ENCODE measurements at places on chromosomes 7 and 10.

- DNase-seq, result no peak
Observed at GRCh38 chr7:18344536-18344935, 151.0 kb upstream of the HDAC9 start.

- no peak for DNase-seq
Observed at GRCh38 chr10:69663369-69663947, 33.4 kb downstream of the FAM241B start.

GRCh38 chr10:4234661-4235060, 449.7 kb upstream of the KLF6 start:
- DNase-seq, result no peak

DNA sequence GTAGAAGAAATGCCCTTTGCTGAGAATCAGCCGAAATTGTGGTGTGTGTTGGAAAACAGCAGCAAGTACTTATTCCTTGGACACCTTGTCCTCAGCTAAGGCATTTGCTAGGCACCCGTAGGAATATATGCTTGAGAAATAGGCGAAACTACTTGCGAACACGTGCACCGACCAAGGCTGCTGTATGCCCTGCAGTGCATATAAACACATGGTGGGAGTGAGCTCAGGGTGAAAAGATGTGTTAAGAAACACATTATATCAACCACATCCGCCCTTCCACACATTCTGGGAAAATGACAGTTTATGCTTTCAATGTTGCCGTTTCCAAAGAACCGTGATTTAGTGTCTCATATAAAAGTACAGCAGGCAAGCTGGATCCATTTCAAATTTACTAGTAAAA, 199.2 kb downstream of the JCAD start:
- no peak for DNase-seq

DNA sequence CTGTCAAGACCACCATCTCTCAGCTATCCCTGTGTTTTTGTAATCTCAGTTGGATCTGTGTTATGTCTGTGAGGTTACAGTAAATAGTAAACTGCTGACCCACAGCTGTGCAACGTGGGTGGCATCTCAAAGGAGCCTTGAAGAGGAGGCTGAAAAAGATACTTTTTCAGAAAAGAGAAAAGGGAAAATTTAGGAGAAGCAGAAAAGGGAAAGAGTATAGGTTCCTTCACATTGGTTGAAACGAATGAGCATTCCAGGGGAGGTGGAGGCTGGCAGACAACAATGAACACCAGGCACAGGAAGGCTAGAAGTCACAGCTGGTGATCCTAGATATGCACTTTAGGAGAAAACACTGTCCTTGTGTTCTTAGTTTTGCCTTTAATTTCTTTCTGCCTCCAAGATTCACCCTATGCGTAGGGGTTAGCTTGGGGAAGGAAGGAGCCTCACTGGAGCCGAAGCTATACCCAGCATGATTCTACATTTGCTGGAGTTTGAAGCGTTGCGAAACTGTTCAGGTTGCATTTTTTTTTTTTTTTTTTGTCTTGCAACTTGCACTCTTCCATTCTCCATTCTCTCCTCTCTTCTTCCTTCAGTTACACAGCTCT, 18.3 kb downstream of the CPED1 start:
- DNase-seq, result no peak

- no peak for DNase-seq
Observed at GRCh38 chr10:78832281-78832680, 236.5 kb upstream of the ZMIZ1 start.

DNA sequence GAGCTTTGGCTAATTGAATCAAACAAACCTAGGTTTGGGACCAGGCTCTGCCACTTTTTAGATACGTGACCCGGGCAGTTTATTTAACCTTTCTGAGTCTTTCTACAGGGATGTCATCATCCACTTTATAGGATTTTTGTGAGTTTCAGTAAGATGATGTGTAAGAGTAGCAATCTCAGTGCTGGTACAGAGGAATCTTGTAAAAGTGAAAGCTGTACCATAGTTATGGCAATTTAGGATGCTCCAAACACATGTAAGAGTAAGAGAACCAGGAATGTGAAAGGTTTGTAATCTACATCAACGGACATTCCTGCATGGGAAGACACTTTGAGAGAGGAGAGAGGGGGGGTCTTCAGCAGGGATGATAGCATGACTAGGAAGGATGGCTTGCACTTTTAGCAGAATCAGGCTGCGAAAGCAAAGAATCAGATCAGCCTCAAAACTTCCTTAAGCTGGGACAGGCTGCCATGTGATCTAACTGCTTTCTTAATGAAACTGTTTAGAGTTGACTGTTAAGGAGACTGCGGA, 968 bp downstream of the NOLC1 start:
- no peak for DNase-seq

DNA sequence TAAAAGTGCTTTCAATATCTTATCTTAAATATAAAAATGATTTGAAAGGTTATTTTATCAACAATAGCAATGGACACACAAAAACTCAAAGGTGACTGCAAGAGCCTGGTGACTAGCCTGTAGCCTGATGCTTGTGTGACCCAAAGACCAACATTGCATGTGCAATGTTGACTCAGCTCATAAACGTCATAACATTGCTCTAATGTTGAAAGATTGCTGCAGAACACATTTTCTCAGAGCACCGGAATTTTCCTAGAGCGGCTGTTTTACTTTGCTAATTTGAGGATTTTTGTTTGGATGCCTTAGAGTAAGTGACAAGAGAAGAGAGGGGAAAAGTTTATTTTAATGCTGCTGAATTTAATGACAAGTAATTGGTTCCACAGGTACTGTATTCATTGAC, 107.1 kb downstream of the RAB18 start:
- DNase-seq, result no peak

DNA sequence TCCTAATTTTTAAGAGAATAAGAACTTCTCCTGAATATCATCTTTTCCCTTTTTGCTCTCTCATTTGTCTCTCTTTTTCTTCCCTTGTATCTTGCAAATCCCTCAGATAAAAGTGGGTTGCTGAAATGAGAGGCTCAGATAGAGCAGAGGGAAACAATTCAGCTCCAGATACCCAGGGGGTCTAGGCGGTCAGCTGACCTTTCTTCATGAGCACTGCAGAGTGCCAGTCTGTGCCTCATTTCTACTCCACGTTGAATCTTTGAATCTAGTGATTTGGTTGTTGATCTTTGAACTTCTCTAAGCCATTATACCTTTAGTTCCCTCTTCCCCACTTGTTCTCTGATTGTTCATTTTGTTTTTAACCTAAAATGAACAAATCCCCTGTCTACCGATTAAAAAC, 572.6 kb downstream of the PTPRN2 start:
- no peak for DNase-seq

GRCh38 chr7:140714331-140715040, 18.0 kb downstream of the NDUFB2 start:
- no peak for DNase-seq

DNA sequence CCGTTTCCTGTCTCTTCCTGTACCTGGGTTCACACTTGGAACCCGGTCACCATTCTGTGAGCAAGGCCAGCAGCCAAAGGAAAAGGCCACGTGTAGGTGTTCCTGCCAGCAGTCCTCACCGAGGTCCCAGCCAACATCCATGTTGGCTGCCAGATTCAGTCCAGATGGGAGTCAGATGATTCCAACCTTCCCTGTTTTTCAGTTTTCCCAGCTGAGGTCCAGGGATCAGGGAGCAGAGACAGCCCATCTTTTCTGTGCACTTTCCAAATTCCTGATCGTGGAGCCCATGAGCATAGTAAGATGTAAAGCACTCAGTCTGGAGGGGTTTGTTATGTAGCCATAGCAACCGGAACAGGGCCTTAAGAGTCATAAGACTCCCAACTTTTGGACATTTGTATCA, 3.9 kb upstream of the PVRIG start:
- no peak for DNase-seq

GRCh38 chr10:42691361-42692120, 53.2 kb upstream of the ZNF33B start:
- DNase-seq, result no peak

- DNase-seq, result no peak
Observed at GRCh38 chr7:35874886-35875285, 74.0 kb downstream of the SEPTIN7 start.

GRCh38 chr7:108684629-108685028, 115.0 kb downstream of the DNAJB9 start:
- no peak for DNase-seq

DNA sequence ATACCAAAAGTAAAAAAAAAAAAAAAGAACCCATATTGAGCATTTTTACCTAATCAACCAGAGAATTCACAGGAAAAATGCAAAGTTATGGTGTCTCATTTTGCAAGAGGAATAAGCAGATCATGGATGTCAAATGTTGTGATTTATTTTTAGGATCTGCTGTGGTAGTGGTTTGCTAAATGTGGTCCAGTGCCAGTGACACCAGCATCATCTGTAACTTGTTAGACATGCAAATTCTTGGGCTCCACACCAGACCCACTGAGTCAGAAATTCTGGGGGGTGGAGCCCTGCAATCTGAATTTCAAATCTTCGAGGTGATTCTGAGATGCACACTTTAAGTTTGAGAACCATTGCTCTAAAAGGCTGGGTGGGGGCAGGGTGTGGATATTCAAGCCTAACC, 30.1 kb upstream of the ZEB1 start:
- no peak for DNase-seq

DNA sequence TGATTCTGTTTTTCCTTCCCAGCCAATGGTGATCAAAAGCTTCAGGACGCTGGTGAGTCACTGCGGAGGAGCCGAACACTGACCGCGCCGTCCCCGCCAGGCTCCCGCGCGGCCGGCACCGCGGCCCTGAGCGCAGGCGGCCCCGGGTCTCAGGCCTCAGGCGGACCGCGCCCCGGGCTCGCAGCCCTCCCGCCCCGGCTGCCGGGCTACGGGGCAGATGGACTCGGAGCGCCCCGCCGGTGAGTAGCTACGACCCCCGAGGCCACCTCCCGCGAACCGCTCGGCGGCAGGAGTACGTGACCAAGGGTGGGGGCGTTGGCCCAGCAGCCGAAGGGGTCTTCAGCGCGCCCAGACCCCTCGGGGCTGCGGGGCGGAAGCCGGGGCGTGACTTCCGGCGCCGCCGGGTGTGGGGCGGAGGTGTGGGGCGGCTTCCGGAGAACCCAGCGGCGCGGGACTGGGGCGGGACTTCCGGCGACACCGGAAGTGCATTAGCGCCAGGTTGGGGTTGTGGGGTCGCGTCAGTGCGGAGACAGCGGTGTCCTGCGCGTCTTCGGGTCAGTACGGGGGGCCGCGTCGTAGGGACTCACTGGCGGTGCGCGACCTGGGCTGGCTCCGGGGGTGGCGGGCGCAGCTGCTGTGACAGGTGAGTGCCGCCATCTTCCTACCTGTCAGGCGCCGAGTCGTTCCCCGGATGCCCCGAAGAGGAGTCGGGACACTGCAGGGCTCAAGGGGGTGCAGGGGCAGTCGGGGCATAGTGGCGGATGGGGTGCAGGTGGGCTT, at the start of gene WDR37:
Gene WDR37, plus strand, starts transcription at position 60 of the 780 bp plus-strand sequence. CDS start 15,771 bp downstream, outside the sequence.
- DNase-seq, result peak; percentile 84

DNA sequence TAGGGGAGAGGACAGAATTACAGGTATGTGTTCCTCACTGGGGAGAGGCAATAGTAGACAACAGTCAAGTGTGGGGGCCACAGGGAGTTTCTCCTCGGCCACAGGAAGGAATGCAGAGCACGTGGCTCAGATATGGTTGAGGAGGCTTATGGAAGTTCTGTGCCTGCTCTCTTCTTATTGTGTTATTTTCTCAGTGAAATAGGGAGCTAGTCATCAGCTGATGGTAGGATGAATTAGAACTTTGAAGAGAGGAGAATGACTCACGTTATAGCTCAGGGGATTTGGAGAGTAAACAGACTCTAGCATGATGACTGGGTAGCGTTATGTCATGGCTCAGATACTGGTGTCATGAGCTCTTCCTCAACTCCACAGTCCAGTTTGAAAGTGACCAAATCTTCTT, 308.3 kb upstream of the IGFBP3 start:
- DNase-seq, result no peak

- no peak for DNase-seq
Observed at GRCh38 chr7:147053746-147054145, 937.1 kb downstream of the CNTNAP2 start.

DNA sequence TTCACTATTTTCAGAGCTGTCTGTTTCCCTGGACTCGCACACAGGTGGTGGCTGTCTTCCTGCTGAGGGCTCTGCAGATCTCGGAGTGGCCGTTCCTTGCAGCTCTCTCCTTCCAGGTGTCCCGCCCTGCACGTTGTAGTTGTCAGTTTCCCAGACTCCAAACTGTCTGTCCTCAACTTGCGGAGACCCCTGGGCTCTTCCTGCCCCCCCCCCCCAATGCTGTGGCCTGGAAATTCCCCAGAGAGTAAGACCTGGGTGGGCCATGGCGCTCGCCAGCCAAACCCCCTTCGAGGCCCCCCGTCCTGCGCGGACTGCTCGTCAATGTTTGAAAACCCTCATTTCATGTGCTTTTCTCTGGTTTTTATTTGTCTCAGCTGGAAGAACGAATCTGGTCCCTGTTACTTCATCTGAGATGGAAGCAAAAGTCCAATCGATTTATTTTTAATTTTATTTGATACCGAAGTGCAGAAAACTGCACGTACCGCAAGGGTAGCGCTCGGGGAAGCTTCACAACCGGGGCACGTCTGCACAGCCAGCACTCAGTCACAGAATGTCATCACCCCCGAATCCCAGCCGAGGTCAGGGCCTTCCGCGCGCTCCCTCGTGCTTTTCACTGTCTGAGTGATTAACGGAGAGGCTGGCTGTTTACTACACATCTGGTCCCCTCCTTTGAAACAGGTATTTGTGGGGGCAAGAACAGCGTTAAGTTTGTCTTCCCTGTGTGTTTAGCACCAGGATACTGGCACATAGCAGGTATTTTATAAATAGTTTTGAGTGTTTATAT, 46.4 kb upstream of the NKX6-2 start:
- no peak for DNase-seq

DNA sequence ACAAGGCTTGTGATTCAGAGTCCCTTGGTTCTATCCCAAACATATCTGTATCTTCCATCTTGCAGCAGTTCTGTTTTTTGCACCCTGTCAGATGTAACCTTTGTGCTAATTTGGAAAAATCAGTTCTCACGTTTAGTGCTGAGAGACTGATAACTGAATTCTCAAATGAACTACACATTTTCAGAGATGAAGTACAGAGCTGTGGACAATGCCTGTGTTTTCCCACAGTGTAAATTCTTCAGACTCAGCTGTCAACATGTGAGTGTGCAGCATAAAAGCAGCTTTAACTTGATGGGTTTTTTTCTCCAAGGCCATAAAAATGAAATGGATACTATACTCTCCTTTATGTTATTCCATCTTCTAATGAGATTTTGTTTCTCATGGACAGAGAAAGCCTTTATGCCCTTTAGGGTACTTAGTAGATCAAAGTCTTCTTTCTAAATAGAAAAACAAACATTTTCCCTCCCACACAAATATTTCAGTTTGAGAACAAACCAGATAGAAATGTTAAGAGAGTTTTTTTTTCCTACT, 150.9 kb downstream of the SEMA3A start:
- no peak for DNase-seq

GRCh38 chr10:10680496-10680895, 337.2 kb upstream of the CELF2 start:
- no peak for DNase-seq

Data from CD14-positive monocyte (primary cell).